ENCODE measurements at places on chromosomes 6 and 20.

- no peak for DNase-seq
Measured at GRCh38 chr6:142952614-142953013, 7.6 kb upstream of the HIVEP2 start.

GRCh38 chr20:60294632-60295031 is 336.4 kb downstream of the CDH26 start:
- no peak for DNase-seq

- no peak for DNase-seq
Measured at GRCh38 chr6:53128842-53129241, 19.8 kb downstream of the GCM1 start.

- DNase-seq: peak; percentile 81
Measured at GRCh38 chr6:16205377-16206144, 32.8 kb upstream of the GMPR start.

GRCh38 chr6:53608396-53608795 is 57.2 kb downstream of the KLHL31 start:
- DNase-seq: no peak

GRCh38 chr6:150627585-150628025 is 27.9 kb downstream of the PLEKHG1 start:
- DNase-seq: no peak

DNA sequence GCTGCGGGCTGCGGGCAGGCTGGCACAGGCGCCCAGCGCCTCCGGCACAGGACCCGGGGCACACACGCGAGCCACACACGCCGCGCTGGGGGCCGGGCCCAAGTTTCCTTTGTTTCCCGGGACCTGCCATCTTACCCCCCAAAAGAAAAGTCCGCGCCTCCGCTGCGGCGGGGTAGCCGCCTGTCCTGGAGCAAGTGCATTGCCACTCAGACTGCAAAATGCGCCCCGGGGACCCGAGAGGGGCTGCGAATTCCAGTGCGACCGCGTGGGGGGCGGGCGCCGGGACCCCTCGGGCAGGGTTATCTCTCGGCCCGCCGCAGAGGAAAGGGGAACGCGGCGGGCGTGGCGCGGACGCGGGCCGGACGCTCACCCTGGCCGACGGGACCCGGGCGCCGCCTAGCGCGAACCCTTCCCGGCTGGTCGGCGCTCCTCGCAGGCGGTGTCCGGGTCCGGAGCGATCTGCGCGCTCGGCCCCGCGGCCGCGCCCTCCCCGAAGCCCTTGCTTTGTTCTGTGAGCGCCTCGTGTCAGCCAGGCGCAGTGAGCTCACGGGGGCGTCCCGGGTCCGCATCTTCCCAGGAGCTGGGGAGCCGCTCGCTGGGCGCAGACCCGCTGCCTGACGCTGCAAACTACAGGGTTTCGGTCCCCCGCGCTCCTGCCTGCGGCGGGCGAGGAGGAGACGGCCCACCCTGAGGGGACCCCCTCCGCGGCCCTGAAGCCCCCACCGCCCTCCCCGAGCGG is 639 bp upstream of the CD24 start:
- no peak for DNase-seq

Measured in stromal cell of bone marrow (primary cell).